ENCODE measurements at places on chromosomes 6 and 20. TPM values are rescaled to one million over a fixed set of nuclear protein-coding genes. Genes with fewer than 3 reads are reported as not detected.

MAS1 gene
- not detected for total RNA-seq

GJA10 gene
- not detected for total RNA-seq

CCN6 gene
- not detected for total RNA-seq

CCDC167 gene
- 19.7 TPM for total RNA-seq

DNA sequence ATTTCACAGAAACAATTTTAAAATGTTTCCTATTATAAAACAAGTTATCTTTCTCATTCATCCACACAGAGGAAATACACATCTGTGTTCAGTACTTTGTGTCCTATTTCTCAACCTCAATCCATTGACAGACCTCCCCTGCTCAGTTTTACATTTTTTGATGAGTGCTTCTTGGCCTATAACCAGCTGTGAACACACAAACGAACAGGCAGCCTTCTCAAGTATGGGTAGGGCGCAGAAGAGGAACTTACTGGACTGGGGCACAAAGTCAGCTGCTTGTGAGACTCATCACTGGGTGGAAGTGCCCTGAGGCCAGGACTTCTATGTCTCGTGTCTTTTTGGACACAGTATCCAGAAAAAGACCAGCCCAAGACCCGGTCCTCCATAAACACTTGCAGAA is 2.8 kb downstream of the RPS6KA2 start:
- no peak for DNase-seq

DNA sequence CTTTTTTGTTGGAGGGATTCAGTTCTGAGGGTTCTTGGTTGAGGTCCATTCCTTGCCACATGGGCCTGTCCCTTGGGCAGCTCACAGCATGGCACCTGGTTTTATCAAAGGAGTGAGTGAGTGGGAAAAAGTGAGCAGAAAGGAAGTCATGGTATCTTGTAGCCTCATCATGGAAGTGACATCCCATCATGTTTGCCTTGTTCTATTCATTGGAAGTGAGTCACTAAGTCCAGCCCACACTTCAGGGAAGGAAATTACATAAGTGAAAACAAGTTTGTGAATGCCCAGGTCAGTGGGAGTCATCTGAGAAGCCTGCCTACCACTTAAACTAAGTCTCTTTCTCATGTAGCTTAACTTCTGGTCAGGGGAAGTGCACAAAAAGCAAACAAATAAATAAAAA is 32.8 kb upstream of the ZNFX1 start:
- DNase-seq, result no peak

Data from NCI-H460 (cell line).